ENCODE measurements at places on chromosomes 1 and 21. TPM values are rescaled to one million over a fixed set of nuclear protein-coding genes. Genes with fewer than 3 reads are reported as not detected.

DNA sequence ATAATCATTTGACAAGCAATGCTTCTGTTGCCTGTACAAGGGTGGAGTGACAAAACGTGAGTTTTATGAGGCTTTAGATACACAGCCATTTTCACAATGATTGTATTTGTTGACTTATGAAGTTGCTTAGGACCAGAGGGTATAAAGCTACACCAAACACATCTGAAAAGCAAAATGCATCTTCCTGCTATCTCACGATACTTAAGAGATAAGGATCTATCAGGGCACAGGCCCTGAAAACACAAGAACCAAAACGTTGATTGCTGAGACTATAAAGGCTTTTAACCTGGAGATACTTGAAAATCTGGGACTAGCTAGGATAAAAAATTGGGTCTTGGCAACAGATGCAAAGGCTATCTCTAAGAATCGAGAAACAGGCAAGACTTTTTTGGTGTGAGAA is 115.7 kb downstream of the SLC5A9 start:
- H3K27me3 ChIP-seq, result no peaks in the 10 kb centered on the region
- no peak overlapping the region for H3K27ac ChIP-seq
- DNase-seq, result no peak

DNA sequence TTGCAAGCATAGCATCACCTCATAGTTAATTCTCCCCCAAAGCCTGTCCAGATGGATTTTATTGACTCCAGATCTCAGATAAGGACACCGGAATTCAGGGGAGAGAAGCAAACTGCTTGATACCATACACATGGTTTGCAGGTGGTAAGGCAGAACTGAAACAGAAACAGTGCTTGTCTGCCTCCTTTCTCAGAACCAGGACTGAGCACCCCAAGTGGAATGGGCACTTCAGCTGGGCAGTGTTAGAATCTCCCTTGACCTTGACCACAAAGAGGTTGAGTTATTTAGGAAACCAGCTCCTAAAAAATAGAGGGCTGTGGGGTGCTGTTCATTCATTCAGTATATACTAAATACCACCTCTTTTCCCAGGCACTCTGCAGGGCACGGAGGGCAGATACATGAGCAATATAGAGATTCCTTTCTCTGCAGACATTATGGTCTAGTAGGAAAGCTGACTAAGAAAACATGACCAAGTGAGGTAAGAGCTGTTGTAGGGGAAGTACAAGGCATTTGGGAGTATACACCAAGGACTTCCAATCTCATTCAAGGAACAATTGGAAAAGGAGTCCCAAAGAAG is 185.2 kb downstream of the C1orf94 start:
- DNase-seq, result no peak
- no peaks in the 10 kb centered on the region for H3K36me3 ChIP-seq
- no peaks in the 10 kb centered on the region for H3K4me1 ChIP-seq

Gene PLA2G2A
- not detected for total RNA-seq

Gene KCNQ4
- total RNA-seq, result not detected
